ENCODE measurements at places on chromosomes 2 and 18. TPM values are rescaled to one million over a fixed set of nuclear protein-coding genes. Genes with fewer than 3 reads are reported as not detected.
A peak's percentile ranks its signal among the peaks of the same experiment; 100 is the strongest.

- no peak for DNase-seq
Measured at GRCh38 chr2:25301453-25302352, 40.0 kb downstream of the DNMT3A start.

GRCh38 chr2:14143435-14143834 is 489.1 kb upstream of the LRATD1 start:
- DNase-seq, result no peak

GRCh38 chr18:35888329-35888728 is 84.2 kb upstream of the RMP24 start:
- DNase-seq, result no peak

DNA sequence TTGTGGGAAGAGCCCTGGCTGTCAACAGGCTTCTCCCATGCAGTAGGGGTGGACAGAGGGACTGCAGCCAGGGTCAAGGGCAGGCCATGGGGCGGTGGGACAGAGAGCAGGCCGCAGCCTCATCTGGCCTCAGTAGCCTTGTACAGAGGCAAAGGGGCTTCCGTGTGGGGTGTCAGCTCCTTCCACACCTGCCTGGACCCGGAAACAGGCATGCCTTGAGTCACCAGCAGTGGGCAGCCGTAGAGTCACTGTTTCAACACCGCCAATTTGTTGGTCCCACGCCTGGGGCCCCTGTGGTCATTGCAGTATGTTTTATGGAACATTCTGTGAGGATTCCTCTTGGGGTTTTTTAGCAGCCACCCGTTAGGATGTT is 173.0 kb downstream of the SMAD7 start:
- DNase-seq, result no peak

DNA sequence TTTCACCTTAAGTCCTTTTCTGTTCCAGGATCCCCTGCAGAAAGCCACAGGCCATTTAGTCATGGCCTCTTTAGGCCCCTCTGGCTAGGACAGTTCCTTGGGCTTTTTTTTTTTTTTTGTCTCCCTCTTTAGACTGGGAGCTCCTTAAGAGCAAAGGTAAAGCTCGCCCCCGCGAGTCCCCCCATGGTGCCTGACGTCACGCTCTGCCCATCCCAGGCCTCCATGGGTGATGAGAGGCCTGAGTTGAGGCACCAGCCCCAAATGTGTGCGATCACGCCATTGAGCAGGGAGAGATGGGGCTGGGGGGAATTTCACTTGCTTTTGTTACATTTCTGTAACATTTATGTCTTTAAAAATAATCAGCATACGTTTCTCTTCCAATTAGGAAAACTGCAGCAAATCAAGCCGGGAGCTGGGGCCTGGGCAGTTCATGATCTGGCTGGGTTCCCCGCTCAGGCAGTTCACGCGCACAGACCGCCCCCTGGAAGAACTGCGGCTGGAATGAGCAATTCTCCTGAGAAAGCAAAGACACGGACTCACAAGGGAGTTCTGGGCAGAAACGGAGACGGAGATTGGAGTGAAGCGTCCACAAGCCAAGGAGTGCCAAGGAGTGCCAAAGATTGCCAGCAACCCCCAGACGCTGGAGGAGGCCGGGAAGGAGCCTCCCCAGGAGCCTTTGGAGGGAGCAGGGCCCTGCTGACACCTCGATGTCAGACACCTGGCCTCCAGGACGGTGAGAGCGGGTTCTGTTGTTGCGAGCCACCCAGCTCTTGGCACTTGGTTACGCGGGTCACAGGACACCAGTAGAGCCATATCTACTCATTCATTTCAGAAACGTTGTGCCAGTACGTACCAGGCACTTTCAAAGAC is 108.4 kb upstream of the ODC1 start:
- DNase-seq, result no peak

GRCh38 chr2:193502363-193503035 is 1307.8 kb upstream of the TMEFF2 start:
- DNase-seq, result no peak

DNA sequence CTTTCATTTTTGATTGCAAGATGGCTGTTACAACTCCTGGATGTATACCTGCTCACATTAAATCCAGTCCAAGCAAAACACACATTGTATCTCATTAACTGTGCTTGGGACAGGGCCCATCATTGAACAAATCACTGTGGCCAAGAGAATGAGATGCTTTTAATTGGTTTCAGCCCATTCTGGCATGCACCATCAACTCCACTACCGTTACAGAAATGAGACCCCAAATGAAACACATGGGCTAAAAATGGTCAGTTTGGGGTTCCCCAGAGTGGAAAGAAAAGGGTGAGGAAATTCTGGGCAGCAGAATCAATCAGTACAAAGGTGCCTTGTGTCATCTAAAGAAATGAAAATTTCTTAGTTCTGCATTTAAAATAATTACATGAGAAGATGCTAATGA is 52.7 kb downstream of the FAM171B start:
- DNase-seq, result no peak

DNA sequence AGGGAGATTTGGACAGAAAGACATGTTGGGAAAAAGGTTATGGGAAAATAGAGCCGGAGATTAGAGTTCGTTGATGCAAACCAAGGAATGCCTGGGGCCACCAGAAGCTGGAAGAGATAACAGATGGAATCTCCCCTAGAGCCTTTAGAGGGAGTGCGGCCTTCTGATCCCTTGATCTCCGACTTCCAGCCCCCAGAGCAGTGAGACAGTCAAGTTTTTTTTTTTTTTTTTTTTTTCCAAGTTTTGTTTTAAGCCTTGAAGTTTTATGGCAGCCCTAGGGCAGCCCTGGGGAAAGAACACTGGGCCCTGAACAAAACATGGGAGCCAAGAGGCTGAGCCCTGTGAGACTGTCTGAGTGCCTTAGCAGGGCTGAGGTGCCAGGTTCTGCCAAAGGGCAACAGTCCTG is 6.5 kb downstream of the DGKD start:
- DNase-seq, result no peak

GRCh38 chr18:13288509-13289133 is 70.1 kb downstream of the LDLRAD4 start:
- DNase-seq, result no peak

DNA sequence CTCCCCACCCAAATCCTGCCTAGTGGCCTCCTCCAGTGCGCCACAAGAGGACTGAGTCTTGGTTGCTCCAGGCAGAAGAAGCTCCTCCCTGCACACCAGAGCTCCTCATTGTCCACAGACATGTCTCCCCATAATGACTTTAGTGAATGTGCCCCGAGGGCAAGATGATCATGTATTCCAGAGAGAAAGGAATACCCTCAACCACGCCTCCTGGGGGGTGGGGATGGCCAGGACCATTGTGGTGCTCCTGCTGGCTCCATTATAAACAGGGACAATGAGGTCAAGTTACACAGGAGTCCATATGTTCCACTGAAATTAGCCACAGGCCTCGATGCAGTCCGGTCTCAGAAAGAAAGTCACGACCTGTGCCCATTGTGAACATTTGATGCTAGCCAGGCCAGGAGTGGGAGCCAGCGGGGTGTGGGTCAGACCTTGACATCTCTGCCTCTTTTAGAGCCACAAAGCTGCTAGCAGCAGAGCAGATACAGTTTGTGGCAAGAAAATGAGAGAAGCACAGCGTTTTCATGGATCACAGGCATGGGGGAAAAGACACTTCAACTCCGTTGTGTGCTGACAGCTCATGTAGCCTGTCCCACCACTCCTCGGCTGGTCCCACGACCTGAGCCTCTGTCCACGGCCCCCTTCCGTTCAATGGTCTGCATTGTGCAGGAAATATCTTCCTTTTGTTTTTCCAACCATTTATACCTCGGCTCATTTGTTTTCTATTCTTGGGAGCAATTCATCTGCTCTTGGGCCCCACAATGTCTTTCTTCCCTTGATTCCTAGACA is 70.7 kb upstream of the FZD7 start:
- no peak for DNase-seq

DNA sequence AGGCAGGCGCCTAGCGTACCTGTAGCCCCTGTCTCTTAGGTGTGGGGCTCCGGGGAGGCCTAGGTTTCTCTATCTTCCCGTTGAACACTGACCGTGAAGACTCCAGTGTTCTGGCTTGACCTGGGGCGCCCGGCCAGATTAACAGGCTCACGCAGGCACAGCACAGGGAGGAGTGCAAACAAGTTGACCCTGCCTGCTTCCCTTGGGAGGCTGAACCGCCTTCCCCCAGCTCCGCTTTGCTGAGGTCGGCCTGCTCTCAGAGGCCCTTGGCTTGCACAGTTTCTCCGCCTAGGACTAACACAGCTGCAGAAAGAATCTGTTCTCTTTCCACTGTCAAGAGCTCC is 567 bp downstream of the PCYOX1 start:
- peak; percentile 20 for DNase-seq

GRCh38 chr18:8806100-8806797 is 100.9 kb downstream of the MTCL1 start:
- no peak for DNase-seq

DNA sequence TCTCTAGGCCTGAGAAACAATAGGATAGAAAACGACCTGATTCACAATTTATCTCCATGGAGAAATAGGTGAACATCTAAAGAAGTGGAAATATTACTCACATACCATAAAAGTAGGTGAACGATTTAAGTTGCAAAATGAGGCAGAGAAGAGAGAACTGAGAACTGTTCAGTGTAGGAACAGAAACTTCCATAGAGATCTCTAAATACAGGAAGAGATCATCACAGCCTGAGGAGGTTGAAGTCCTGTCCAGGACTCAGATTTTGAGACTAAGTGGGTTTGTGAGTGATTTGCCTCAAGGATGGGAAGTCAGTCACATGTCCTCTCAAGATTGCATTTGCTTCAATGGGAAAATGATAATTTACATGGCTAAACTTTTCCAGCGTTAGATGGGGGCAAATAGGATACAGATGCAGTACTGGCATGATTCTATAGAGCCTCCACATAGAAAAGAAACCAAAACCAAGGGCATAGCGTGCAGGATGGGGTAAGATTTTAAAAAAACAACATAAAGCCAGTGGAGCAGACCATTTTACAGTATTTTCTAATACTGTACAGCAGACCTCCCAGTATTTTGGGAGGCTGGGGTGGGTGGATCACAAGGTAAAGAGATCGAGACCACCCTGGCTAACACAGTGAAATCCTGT is 68.8 kb downstream of the MEP1B start:
- DNase-seq, result no peak

GRCh38 chr2:189018631-189019030 is 44.5 kb downstream of the COL3A1 start:
- DNase-seq, result no peak

DNA sequence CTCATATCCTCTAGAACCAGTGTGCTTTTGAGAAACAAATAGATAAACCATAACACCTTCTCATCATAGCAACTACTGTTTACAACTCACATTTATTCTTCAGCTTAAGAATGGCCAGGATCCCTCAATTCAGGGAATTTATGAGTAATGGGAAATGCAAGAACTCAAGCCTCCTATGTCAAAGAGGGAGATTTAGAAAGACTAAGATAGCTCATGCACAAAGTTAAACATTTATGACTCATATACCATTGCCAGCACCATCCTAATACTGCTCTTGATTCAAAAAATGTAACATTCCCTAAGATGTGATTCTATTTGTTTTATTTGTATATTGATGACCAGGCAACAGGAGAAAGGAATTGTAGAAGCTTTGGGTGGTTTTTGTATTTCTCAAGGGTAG is 172.8 kb downstream of the CYP26B1 start:
- DNase-seq, result no peak

DNA sequence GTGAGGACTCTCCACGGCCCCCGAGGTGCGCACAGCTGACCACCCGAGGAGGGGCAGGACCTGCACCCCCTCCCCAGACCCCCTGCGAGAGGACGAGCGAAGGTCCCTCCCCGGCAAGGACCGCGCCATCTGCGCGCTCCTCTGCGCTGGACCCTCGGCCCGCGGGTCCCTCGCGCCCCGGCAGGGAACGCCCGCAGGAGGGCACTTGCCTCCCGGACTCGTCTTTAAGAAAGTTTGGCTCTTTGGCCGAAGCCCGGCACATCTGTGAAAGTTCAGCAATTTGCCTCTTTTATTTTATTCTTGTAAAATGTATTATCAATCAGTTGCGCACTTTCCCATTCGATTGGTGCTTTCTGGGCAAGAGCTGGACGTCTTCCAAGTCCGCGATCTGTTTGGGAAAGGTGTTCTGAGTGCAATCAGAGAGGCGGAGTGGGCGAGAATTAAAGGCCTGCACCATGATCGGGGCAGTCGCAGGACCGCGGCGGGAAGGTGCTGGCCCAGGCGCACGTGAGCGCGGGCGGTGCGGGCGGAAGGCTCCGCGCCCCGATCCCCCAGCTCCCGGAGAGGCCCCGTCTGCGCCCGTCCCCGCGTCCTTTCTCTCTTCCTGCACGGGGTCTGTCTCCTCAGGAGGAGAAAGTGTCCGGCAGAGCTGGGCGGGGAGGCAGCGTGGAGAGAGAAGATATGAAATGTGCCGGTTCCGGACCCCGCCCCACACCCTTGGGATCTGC is 1.6 kb upstream of the ALKAL2 start:
- DNase-seq, result peak; percentile 27

DNA sequence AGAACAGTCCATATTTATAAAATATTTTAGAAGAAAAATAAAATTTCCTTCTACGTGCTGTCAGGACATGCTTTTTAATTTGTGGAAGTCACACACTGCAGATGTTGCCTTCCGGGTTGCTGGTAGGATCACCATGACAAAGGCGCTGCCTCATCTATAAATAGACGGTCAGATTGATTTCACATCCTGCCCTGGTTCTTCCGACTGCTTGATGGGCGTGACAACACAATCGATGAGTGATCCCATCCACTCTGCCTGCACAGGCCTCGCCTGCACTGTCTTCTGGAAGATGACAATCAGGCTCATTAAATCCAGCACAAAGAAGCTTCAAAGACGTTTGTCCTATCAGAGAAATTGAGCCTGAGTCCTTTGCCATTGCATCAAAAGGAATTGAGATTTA is 318.9 kb upstream of the TRIB2 start:
- no peak for DNase-seq

- DNase-seq, result no peak
Measured at GRCh38 chr2:143841935-143842334, 678.0 kb downstream of the ZEB2 start.

- peak; percentile 68 for DNase-seq
Measured at GRCh38 chr18:74081966-74082741, 65.5 kb downstream of the FBXO15 start.

ACTG2 gene
- 8.3 TPM for total RNA-seq

KHK gene
- 1.4 TPM for total RNA-seq

SLC14A1 gene
- total RNA-seq, result 0.36 TPM

MYOM1 gene
- 0.49 TPM for total RNA-seq

TEKT4 gene
- total RNA-seq, result not detected

CNRIP1 gene
- 21.8 TPM for total RNA-seq

ERBB4 gene
- total RNA-seq, result 0.36 TPM

UPP2 gene
- not detected for total RNA-seq

ZNF385B gene
- 0.49 TPM for total RNA-seq

TMEM131 gene
- total RNA-seq, result 31.7 TPM

MRO gene
- total RNA-seq, result 0.23 TPM

ITM2C gene
- total RNA-seq, result 279 TPM

ANKRD53 gene
- 0.56 TPM for total RNA-seq

Data from endothelial cell (in vitro differentiated cells).